ENCODE measurements at places on chromosomes 13 and 19.

DNA sequence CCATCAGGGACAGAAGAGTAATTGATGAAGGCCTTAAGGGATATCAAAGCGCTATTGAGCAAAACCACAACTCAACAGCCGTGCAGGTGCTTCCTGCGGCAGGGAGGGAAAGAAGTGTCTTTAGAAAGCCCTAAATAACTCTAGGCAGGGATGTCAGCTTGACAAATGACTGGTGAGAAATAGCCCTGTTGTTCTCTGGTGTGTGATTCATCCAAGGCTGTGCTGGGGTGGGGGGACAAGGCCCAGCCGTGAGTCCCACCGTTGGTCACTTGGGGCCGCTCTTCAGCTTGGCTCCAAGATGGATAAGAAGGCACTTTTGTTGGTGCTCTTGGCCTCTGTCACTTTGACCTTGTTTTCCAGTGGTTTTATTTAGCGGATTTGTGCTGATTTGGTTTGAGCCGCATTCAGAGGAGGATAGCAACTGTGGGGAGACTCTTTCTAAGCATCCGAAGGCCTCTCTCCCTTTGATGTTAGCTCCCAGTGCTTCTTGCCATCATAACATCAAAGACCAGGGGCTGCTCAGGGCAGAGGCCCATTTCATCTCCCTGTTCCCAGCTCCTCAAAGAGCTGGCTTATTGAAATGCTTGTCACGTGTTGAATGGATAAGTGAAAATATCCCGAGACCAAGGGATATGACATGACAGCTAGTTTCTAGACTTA, 130.3 kb upstream of the SERP2 start:
- peak; percentile 42 for DNase-seq

DNA sequence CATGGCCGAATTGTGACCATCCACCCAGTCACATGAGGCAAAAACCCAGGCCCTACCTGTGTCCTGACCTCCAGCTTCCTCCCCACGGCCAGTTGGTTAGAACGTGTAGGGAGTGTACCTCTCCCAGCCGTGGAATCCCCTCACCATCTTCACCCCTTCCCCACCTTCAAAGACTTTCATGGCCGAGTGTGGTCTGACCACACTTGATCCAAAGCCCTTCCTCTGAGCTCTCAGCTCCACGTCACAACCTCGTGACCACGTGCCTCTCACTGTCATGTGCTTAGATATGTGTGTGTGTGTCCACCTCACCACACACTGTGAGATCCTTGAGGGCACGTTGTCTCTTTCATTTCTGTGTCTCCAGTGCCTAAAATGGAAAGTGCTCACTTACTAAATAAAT, 48.6 kb upstream of the UBE2L5 start:
- peak; percentile 47 for DNase-seq

DNA sequence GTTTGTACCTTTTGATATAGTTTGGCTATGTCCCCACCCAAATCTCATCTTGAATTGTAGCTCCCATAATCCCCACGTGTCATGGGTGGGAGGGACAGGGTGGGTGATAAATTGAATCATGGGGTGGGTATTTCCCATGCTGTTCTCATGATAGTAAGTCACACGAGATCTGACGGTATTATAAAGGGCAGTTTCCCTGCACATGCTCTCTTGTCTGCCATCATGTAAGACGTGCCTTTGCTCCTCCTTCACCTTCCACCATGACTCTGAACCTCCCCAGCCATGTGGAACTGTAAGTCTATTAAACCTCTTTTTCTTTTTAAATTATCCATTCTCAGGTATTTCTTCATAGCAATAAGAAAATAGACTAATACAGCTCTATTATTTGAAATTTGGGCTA, 330.7 kb upstream of the ATXN8OS start:
- no peak for DNase-seq

- no peak for DNase-seq
These were observed 8.6 kb downstream of the LYL1 start for GRCh38 chr19:13094106-13094504.

GRCh38 chr13:28477709-28477973, 17.3 kb downstream of the FLT1 start:
- DNase-seq: no peak

- DNase-seq: no peak
These were observed 16.1 kb downstream of the ZNF446 start for GRCh38 chr19:58492265-58492664.

DNA sequence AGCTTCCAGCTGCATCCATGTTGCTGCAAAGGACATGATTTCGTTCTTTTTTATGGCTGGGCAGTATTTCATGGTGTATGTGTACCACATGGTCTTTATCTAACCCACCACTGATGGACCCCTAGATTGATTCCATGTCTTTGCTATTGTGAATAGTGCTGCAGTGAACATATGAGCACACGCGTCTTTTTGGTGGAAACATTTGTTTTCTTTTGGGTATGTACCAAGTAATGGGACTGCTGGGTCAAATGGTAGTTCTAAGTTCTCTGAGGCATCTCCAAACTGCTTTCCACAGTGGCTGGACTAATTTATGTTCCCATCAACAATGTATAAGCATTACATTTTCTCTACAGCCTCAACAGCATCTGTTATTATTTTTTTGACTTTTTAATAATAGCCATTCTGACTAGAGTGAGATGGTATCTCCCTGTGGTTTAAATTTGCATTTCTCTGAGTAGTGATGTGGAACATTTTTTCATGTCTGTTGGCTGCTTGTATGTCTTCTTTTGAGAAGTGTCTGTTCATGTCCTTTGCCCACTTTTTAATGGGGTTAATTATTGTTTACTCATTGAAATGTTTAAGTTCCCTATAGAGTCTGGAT, 6.8 kb upstream of the UBE2L5 start:
- no peak for DNase-seq

GRCh38 chr19:30920222-30920621, 429.0 kb downstream of the TSHZ3 start:
- no peak for DNase-seq

GRCh38 chr13:89568276-89568675, 1779.2 kb upstream of the MIR17HG start:
- DNase-seq: no peak

DNA sequence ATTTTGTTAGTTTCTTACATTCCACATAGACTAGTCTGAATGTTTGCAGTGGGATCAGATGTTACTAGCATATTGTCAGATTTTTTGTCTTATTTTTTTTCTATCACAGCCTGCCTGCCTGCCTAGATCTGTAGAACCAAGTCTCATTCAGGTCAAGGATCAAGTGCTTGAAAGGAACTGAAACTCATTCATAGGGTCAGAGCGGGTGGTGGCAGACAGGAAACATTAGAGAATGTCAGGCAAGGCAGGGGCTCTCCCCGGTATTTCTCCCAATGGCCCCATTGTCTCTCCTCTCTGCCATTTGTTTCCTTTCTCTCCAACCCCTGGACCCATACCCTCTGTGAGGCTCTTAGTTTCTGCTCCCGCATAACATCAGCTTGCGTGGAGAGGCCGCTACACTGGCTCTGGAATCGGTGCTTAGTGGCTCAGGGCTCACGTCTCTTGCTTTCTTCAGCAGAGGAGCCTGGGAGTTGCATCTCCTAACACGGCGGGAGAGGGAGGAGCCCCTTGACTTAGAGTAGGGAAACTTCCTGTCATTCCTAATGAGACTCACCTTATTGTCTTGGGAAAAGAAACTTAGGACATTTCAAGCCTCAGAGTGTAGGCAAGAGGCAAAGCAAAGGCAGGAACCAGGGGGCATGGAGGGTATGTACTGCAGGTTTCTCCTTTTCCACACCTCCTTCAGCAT, 35.6 kb upstream of the SPATA13 start:
- no peak for DNase-seq

- DNase-seq: peak; percentile 62
These were observed 702 bp downstream of the PTH2 start for GRCh38 chr19:49422407-49423070.

- DNase-seq: no peak
These were observed 10.6 kb upstream of the CEACAM21 start for GRCh38 chr19:41565379-41565720.

DNA sequence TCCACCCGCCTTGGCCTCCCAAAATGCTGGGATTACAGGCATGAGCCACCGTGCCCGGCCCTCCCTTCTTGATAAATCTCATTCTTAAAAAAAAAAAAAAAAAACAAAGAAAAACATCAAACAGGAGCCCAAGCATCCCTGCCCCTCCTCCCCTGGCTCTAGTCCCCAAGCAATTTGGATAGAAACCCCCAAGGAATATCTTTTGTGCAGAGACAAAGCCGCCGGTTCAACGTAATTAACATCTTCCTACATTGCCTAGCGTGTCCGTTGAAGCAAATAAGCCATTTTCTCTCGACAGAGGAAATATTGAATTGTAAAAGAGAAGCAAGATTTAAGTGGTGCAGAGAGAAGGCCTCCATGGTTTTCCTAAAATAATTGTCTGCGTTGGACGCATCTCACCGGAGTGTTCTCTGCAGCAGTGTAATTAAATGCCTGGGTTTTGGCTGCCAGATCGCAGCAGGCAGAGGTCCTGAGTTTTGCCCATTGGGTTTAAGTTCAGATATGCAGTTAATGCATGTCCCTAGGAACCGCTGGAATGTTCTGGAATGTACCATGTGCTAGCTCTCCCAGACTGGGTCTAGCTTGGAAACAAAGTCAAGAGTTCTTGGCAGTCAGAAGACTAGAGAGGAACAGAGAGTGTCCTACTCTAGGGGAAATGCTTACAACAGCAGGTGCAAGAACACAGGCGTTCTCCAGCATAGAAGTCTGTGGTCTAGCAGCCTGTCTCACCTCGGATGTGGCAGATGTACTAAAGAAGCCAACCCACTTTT, 30.8 kb downstream of the PIN1 start:
- DNase-seq: no peak

- no peak for DNase-seq
These were observed 137.4 kb downstream of the VWA8 start for GRCh38 chr13:41823476-41823875.

DNA sequence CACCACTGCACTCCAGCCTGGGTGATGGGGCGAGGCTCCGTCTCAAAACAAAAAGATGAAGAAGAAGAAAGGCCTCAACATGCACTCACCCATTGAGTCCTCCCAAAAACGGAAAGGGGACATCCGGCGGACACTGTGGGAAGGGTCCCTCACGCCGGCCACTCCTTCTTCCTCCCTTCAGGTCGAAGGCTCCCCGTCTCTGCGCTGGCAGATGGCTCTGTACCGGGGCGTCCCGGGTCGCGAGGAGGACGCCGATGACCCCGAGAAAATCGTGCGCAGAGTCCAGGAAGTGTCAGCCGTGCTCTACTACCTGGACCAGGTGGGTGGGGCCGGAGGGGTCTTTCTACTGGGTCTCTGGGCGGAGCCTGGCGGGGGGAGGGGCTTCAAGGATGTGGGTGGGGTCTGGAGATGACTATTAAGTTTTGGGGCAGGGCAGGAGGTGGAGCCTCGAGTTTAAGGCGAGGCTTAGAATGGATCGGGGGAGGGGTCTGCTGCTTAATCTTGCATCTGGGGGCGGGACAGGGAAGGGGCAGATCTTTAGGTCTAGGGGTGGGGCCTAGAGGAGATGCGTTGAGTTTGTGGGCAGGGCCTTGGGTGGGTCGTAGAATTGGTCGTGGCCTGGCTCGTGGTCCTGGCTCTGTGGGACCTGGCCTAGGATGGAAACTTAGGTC, 90.2 kb downstream of the MAP4K1 start:
- no peak for DNase-seq

DNA sequence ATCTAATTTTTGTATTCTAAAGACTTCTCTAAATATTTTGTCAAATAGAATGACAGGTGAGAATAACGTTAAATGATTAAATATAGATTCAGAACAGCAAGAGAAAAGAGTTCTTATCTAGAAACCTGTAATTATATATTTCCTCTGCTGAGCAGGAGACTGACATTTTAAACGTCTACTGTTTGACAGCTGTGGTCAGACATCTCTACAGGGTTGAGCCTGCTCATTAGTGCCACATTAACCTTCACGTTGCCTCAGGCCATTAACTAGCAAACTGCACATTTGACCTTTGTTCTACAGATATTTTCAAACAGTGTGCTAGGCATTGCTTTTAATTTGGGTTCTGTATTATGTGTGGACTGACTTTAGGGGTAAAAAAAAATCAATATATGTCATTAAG, 347.5 kb downstream of the GPC5 start:
- DNase-seq: no peak

GRCh38 chr19:2727640-2727944, 6.4 kb upstream of the DIRAS1 start:
- no peak for DNase-seq

GRCh38 chr13:29294821-29295220, 300.7 kb downstream of the SLC7A1 start:
- DNase-seq: no peak

GRCh38 chr19:56838024-56838908, 2.3 kb downstream of the PEG3 start:
- no peak for DNase-seq

- no peak for DNase-seq
These were observed 5.6 kb upstream of the GPR42 start for GRCh38 chr19:35365303-35365702.

- peak; percentile 56 for DNase-seq
These were observed 125.7 kb downstream of the TNFRSF19 start for GRCh38 chr13:23695711-23696464.

DNA sequence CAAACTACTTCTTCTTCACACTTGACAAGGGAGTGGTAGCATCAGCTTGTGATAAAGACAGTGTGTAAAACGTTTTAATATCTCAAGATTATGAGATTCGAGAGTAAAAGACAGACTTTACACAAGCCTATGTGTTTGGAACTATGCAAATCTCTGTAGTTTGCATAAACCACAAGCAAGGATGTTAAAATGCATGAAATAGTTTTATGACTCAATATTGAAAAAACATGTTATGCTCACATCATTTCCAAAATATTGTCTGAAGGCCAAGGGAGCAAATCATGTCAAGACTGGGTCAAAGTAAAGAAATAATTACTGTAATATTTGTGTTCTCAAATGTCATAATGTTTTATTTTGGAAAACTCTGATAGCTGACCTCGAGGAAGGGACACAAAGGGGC, 316.8 kb upstream of the KLF12 start:
- DNase-seq: no peak

- DNase-seq: no peak
These were observed 327.2 kb downstream of the LMO7 start for GRCh38 chr13:75963302-75963701.

DNA sequence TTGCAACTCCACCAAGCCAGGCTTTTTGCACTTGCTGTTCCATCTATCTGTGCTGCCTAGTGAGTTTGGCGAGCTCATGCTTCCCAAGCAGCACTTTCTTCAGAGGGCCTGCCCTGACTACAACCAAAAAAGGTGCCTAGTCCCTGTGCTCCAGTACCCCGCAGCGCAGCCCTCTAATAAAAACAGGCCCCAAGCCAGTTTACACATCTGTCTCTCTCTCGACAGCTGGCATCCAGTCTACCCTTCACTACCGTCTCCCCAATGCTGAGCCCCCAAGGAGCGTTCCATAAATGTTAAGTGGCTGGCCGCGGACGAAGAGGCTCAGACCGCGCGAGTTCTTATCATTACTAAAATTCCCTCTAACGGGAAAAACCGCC, 512 bp downstream of the MED4 start:
- DNase-seq: peak; percentile 16

DNA sequence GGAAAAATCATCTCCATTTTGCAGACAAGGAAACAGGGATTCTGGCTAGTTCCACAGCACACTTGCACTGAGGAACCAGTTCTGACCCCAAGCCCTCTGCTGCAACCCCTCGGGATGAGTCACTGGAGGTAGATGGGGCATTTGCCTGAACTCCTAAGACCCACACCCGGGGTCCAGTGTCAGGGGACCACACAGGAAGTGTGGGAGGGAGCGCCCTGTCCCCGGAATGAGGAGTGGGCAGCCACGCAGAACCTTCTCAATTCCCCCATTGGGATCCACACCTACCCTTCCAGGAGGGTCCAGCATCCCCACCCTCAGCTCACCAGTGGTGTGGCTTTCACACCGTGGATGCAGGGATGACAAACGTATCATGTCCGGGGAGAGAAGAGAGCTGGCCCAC, 62.7 kb downstream of the TSHZ3 start:
- DNase-seq: no peak

Measured in activated naive CD8-positive, alpha-beta T cell treated with anti-CD3 and anti-CD28 coated beads, Interleukin-2, amount 50 U/mL, for 24 hours (primary cell).